Peyer's patch (tissue), 4 donors: ENCODE measurements at places on chromosomes 1 and 21.
A peak's percentile ranks its signal among the peaks of the same experiment; 100 is the strongest.

DNA sequence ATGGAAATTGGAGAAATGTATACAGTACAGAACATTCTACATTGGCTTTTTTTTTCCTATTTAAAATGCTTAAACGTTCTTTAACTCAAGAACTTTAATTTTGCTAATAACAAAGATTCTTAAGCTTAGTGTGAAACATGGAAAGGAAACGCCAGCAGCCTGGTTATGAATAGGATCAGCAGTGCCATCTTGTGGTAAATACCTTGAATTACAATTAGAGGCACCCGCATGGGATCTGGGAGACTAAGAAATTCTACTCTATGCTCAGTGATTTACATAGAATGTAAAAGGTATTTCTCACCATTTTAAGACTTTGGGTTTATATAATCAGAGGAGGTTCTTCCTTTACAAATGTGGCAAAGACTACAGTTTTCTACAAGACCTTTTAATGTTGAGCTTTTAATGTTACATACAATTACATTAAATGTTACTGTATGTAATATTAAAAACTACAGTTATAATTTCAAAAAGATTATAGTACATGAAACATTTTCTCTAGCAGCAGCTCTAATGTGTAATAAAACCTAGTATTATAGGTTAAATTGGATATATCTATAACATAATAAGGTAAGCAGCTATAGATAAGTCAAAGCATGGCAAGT is 32.1 kb upstream of the APOBEC4 start:
- DNase-seq: no peak

- DNase-seq: no peak
Measured at GRCh38 chr1:22738069-22738435, 27.4 kb downstream of the EPHB2 start.

- no peak for DNase-seq
Measured at GRCh38 chr1:60503266-60503925, 429.8 kb upstream of the C1orf87 start.

GRCh38 chr1:57218487-57219079 is 205.3 kb downstream of the DAB1 start:
- no peak for DNase-seq

- no peak for DNase-seq
Measured at GRCh38 chr1:113904293-113904673, 316 bp downstream of the AP4B1 start.

DNA sequence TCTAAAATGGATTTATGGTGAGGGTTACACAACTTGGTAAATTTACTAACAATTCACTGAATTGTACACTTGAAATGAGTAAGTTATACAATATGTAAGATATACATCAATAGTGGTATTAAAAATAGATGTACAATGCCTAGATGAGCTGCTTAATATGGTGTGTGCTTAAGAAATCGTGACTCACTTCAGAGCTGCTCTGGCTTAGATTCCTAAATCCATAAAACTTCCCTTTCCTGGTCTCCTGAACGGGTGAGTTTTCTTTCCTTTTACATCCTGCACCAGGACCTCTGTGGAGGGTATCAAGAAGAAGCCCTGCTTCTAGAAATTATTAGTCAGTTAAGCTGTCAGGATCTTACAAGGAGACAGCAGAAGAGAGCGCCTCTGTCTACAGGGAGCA is 30.4 kb downstream of the H3-3A start:
- no peak for DNase-seq

- DNase-seq: no peak
Measured at GRCh38 chr1:168236836-168237611, 11.2 kb downstream of the SFT2D2 start.

- no peak for DNase-seq
Measured at GRCh38 chr1:33319949-33320618, 814 bp downstream of the A3GALT2 start.

DNA sequence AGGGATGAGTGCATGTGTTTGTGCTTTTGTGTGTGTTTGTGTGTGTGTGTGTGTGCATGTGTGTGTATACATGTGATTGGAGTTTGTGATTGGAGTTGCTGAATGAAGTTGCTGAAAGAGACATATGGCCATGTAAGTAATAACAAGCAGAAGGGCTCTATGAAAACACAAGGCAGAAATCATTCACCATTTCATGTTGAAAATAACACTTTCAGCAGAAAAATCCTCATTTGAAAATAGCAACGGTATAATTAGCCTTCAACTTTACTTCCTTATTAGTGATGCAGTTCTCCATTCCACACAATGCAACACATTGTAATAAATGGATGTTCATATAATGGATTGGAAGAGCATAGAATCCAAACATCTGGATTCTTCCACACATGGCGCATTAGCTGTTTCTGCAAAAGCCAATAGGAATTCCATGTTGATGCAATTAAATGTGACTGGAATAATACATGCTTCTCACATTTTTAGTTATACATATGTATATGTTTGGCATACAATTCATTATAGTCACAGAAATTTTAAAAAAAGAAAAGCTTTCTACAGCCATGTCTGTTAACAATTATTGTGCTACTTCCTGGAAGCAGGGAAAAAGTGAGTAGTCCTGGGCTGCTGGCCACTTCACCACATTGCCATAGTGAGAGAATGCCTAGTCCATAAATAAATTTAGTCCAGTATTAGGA is 538.0 kb downstream of the LTN1 start:
- no peak for DNase-seq

- no peak for DNase-seq
Measured at GRCh38 chr1:16294219-16295212, 57.5 kb upstream of the CPLANE2 start.

- DNase-seq: no peak
Measured at GRCh38 chr1:172268237-172268636, 152.2 kb upstream of the C1orf105 start.

- no peak for DNase-seq
Measured at GRCh38 chr1:181632492-181632891, 149.2 kb downstream of the CACNA1E start.

DNA sequence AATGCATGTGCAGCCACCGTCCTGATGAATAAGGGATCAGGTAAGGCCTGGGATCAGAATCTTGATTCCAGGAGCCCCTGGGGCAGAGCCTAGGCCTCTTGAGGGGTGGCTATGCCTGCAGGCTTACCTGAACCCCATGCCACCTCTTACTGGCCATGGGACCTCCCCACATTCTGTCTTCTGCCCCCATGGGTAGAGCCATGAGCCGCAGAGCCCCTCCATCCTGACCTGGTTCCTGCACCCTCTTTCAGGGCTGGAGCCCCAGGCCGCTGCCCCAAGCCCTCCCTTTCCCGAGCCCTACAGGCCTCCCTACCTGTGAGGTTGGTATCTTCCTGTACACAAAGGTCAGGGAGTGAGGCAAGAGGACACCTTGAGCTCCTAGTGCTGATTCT is 120.8 kb downstream of the DMRTB1 start:
- DNase-seq: no peak

- no peak for DNase-seq
Measured at GRCh38 chr21:35332841-35333426, 283.8 kb upstream of the RUNX1 start.

- peak; percentile 93 for DNase-seq
Measured at GRCh38 chr1:17011439-17012307, at the start of gene ATP13A2. ATP13A2 (minus strand) TSS chr1:17011928; CDS start chr1:17011738, 190 bp downstream.

DNA sequence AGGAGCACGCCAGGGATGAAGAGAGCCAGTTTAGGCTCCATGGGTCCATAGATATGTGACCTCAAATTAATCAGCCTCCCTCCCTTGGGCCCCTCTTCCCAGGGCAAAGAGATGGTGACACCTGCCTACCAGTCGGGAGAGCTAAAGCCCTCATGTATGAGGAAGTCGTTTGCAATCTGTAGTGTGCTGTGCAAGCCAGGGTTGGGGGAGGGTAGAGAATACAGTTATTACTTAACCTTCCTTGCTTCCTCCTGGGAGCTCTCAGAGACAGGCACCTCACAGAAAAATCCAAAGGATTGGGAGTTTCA is 4.0 kb downstream of the PGLYRP4 start:
- peak; percentile 13 for DNase-seq

GRCh38 chr1:43747736-43748135 is 40.4 kb downstream of the ST3GAL3 start:
- DNase-seq: no peak

GRCh38 chr21:42364304-42364865 is 1.9 kb downstream of the TFF1 start:
- DNase-seq: no peak

- DNase-seq: no peak
Measured at GRCh38 chr21:26916799-26917198, 50.1 kb downstream of the ADAMTS5 start.

GRCh38 chr1:43818691-43819090 is 111.4 kb downstream of the ST3GAL3 start:
- no peak for DNase-seq

- no peak for DNase-seq
Measured at GRCh38 chr21:32565856-32566465, 19.4 kb downstream of the TCP10L start.

DNA sequence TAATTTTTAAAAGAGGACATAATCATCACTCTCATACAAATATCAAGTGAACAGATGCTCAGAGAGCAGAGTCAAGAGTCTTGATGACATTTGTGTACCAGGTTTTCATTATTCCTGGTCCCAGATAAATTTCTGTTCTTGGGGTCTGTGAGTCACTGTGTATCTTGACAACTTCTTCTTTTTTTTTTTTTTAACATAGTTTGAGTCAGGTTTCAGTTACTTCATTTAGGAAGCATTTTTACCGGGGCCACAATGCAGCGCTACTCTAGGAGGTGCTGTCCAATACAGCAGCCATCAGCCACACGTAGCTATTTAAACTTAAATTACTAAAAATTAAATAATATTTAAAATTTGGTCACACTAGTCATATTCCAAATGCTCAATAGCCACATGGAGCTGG is 188.1 kb upstream of the SAMSN1 start:
- no peak for DNase-seq

DNA sequence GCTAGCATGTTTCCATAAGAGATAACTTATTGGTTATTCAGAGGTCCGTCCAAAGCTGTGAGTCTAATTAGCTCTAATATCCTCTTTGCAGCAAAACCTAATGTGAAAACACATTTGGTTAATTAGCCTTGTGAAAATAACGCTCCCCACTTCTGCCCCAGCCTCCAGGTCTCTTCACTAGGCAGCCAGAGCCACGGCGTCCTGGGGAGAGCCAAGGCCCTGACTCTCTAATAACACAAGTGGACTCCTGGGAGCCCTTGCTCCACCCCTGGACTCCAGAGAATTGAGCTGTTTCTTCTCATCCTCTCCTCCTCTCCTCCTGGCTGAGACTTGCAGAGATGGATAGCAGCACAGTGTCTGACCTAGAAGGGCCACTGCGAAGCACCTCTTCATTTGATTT is 78.8 kb downstream of the CCDC185 start:
- no peak for DNase-seq

DNA sequence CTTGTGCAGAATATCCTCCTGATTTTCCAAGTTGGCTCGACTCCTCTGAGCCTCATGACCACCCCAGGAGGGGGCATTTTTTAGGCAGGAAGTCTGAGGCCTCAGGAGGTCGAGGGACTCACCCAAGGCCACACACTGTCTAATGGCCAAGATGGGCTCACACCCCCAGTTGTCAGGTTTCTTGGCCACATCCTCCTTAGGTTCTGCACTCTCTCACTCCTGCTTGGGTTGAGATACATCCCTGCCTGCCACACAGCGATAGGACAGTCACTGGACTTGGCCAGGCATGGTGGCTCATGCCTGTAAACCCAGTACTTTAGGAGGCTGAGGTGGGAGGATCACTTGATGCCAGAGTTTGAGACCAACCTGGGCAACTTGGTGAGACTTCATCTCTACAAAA is 4.6 kb downstream of the CA6 start:
- no peak for DNase-seq

DNA sequence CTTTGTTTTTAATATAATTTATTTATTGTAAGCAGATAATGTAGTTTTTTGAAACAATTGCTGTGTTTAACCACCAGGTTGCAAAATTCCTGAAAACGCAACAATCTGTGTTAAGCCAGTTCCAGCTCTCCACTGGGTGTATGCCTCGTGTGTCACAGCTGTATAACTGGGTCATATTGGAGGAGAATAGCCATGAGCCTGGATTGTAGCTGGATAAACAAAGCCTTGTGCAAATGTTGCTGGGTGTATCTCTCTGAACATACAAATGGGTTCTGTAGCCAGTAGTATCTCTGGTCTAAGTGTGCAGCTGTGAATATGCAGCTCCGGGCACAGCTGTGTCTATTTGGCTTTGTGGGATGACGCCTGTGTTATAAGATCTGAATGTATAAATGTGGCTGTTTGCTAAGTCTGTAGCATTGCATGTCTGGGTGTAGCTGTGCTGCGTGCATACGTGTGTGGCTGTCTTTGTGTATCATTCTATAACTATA is 2.8 kb downstream of the TCEA3 start:
- DNase-seq: no peak

DNA sequence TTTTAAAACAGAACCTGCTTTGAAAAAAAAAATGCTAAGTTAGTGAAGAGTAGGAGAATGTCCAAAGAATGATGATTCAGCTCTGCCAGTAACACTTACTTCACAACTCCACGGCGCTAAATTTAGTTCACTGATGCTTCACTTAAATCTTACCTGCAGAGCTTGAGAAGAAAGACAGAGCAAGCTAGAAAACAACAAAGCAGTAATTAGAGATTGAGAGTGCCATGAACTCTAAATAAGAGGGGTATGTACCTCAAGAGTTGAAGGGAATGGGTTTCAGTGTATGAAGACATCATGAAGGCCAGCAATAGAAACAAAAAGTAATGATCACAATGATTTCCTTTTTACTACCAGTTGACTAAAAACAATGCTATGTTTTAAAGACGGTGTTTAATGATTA is 32.8 kb downstream of the EPRS1 start:
- no peak for DNase-seq

DNA sequence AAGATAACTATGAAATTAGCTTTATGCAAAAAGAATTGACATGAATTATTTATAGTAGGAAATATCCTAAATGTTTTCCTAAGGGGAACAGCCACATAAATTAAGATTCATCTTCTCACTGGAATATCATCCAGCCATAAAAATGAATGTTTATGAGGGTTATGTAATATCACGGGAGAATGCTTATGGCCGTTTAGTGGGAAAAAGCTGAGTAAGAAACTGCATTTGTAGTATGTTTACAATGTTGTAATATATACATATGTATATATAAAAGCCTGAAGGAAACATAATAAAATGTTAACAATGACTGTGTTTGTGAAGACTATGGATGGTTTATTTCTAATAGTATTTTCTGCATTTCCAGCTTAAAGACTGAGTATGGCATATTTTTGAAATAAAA is 152.3 kb upstream of the DNAH14 start:
- DNase-seq: no peak

GRCh38 chr1:100322436-100323211 is 29.7 kb upstream of the CDC14A start:
- no peak for DNase-seq

DNA sequence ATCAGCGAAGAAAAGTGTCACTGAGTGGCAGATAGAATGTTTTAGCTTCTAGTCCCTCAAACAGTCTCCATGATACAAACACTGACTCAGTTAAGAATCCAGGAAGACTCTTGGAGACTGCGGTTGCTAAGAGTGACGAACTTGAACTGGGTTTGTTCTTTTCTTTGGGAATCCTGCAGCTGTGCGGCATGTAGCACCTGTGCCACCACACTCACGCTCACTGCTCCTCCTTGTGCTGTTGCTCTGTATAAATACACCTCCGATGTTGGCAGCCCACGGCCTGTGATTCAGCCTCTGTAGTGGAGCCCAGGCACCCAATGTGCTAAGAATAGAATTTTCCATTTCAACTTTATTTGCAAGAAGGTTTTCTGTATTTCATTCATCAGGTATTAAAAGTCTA is 5.5 kb upstream of the PPIE start:
- no peak for DNase-seq

- DNase-seq: no peak
Measured at GRCh38 chr1:31811605-31812004, 4.2 kb downstream of the SPOCD1 start.

GRCh38 chr1:59757197-59757747 is 57.5 kb upstream of the HOOK1 start:
- DNase-seq: no peak
